CD4-positive, alpha-beta T cell treated with Interleukin-4 for 4 hours (primary cell): ENCODE measurements at places on chromosomes 16 and 17.

- DNase-seq, result peak; percentile 57
Observed at GRCh38 chr17:77516902-77517301, 376.1 kb downstream of the SEC14L1 start.

- no peak for DNase-seq
Observed at GRCh38 chr16:333406-334094, 19.0 kb downstream of the AXIN1 start.

- DNase-seq, result no peak
Observed at GRCh38 chr17:27818401-27819105, 18.2 kb upstream of the NOS2 start.

DNA sequence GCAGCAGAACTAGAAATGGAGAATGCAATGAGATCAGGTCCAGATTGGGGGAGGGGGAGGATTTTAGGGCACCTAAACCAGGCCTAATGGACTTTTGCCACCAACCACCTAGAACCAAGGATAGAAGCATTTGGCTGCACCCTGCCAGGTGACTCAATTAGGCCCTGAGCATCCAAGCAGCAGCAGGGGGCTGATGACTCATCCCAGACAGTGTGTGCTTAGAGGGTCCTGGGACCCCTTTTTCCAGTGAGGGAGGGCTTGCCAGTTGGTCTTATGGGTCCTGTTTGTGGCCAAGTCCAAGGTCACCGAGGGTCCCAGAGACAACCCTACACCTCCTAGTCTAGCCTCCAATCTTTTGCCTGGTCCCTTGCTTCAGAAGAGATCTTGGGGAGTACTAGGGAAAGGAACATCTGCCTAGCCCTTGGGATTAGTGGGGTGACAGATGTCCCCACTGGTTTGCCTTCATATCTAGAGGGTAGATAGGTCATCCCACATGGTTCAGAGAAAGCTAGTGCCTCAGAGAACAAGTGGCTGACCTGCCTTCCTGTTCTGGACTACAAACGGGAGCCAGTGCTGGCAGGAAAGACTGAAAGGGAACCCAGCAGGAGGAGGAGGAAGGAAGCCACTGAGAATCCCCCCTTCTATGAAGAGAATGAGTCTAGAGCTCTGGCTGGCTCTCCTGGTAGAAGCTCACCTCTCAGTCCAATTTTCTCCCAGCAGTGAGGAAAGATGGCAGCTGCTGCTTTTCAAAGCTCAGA is 1.6 kb upstream of the TBKBP1 start:
- no peak for DNase-seq

DNA sequence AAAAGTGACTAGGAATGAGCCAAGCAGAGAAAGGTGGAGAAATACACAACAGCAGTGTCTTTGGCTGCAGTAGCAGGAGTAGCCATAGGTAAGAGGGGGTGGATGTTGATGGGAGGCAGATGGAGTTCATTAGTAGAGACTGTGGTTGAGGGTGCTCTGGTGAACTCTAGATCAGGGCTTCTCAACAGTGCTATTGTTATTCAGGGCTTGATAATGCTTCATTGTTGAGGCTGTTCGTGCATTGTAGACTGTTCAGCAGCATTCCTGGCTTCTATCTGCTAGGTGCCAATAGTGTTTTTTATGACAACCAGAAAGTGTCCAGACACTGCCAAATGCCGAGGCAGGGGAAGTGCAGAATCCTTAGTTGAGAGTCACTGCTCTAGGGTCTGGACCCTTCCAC is 3.6 kb downstream of the ALKBH5 start:
- no peak for DNase-seq

DNA sequence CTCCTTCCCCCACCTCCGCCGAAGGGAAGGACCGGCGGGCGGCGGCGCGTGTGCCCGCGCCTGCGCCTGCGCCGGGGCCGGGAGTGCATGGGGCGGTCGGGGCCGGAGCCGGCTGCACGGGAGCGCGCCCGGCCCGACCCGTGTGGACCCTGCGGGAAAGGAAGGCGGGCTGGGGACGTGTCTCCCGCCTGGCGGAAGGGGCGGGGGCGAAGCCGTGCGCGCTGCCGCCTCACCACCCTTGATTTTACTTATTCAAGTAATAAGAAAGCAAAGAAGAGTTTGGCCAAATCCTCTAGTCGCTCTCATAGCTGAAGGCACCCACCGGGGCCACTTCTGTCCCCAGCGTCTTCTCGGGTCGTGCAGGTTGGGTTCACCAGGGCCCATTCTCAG is 596 bp upstream of the PFN1 start:
- peak; percentile 80 for DNase-seq

DNA sequence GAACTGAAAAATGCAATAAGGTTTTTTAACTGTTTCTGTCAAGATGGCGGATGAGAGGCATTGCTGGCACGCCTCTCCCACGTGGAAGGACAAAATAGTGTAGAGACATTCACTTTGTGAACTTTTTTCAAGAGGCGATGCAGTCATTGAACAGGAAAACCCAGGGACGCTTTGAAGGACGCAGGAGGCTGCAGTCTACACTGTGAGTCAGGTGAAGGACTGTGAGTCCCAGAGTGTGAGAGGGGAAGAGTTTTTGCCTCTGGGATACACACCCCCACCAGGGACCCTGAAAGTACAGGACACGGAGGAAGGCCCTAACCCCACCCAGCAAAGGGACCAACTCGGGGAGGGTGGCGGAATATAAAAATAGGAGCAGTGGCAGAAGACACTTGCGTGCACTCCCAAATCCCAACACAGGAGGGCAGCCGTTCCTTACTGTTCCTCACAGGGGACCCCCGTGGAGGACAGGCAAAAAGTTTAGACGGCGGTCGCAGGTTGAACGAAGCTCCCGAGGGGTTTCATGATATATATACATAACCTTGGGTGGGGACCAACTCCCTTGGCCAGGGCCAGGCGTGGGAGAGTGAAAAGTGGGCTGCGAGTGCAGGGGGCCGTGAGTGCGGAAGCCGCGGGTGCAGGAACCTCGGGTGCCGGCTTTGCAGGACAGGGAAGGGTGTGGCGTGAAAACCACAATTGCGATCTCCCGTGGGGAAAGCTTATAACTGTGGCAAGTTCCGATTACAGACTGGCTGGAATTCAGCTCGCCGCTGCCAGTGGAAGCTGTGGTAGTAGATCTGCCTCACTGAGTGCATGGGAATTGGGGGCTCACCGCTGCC is 82.0 kb upstream of the ALOX12 start:
- peak; percentile 66 for DNase-seq

- DNase-seq, result no peak
Observed at GRCh38 chr17:16987066-16987829, 15.3 kb upstream of the TNFRSF13B start.
